ENCODE measurements at places on chromosomes 5 and 9. TPM values are rescaled to one million over a fixed set of nuclear protein-coding genes. Genes with fewer than 3 reads are reported as not detected.

GRCh38 chr9:71646131-71646530 is 122.2 kb downstream of the CEMIP2 start:
- no peak for DNase-seq

- DNase-seq = peak; percentile 71
Measured at GRCh38 chr9:17134396-17135294, at the start of gene CNTLN. CNTLN (plus strand) TSS chr9:17135040; CDS start chr9:17135066, 26 bp downstream.

GRCh38 chr5:94481059-94481458 is 137.3 kb downstream of the KIAA0825 start:
- no peak for DNase-seq

- no peak for DNase-seq
Measured at GRCh38 chr9:117752894-117753293, 48.7 kb downstream of the TLR4 start.

- DNase-seq = no peak
Measured at GRCh38 chr5:144368556-144368955, 197.9 kb downstream of the KCTD16 start.

DNA sequence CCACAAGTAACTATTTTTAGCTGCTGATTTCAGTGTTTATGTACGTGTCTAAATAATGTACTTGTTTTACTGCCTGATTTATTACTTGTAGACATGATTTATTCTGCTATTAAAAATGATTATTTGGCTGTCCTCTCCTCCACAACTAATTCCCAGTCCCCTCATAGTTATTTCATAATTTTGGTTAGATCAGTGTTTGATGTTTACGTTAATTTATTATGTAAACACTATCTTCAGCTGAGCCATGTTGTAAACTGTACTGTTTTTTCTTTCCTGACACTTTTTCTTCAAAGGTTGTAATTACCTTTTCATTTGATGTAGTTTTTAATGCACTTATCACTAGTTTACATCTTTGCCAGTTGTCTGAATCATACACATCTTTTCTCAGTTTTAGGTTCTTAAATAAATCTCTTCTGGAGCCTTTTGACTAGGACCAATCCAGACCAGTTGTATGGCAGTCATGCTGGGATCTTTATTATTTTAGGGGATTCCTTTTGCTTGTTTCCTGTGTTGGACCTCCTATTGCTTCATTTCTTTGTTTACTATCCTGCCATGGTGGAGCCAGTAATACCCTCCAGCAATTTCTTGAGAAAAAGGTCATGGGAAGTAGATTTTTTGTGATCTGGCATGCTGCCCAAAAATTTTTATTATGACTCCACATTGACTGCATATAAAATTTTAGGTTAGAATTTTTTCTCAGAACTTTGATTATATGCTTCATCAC is 16.1 kb downstream of the AP3S1 start:
- DNase-seq = no peak

- peak; percentile 18 for DNase-seq
Measured at GRCh38 chr9:132694144-132694543, 23.9 kb downstream of the GTF3C4 start.

DNA sequence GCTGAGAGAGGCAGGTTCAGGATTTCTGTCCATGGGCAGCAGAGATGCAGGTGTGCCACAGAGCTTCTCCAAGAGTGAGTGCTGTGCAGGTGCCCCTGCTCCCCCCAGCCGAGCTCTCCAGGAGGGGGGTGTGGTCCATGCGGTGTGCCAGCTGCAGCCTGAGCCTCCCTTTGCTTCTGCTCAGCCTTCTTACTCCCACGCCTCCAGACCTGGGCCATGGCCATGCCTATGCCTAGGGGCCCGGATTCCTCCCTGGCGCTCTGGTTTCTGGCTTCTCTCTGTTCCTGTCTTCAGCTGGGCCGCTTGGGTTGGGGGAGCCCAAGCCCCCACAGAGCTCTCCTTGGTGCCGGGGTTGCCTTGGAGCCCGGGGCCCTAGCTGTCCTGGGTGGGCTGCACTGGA is 133.3 kb downstream of the CACNA1B start:
- DNase-seq = no peak

- no peak for DNase-seq
Measured at GRCh38 chr5:74446725-74447241, 193.7 kb downstream of the ENC1 start.

GRCh38 chr9:83430681-83431080 is 107.5 kb downstream of the FRMD3 start:
- no peak for DNase-seq

DNA sequence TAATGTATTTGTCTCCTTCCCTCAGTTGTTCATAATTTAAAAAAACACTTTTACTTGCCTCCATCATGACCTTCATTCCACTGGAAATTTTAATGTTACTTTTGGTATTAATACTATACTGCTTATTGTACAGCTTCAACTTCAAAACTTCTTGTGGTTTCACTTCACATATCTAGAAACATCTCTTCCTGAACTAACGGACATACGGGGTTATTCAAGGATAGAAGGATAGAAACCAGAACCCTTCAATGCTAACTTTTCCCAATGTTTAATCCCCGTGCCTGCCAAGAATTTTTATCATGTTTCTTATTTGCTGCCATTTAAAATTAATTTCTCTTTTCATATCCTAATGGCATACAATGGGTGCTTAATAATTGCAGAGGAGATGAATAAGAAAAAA is 36.3 kb upstream of the SETD9 start:
- DNase-seq = no peak

- DNase-seq = no peak
Measured at GRCh38 chr9:125415583-125416460, 154.2 kb downstream of the GAPVD1 start.

DNA sequence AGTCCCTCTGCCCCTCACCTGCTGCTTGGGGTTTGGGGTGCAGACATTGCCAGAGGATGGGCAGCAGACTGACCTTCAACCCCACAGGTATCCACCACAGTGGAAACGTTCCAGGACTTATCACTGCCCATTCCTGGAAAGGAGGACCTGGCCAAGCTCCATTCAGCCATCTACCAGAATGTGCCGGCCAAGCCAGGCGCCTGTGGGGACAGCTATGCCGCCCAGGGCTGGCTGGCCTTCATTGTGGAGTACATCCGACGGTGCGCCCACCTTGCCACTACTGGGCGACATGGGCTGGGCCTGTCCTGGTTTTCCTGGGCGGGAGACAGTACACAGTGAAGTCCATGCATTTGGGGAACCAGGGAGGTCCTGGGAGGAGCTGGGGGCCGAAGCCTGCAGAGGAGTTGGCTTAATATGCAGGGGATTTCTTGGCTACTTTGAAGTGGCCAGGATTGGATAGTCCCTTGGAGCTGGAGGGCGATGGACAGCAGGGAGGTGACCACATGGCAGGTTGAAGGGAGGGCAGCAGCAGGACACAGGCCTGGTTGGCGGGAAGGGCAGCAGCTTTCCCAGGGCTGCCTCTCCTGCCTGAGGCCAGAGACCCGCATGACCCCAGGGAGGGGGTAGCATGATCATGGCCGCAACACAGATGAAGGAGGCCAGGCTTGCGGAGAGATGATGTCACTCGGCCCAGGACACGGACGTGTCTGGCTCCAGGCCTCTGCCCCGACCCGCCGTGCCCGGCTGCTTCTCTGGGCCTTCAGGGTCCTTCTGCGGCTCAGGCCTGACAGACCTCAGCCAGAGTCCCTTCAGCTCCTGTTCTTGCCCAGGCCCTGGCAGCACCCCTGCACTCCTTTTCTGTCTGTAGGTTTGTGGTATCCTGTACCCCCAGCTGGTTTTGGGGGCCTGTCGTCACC is 34.6 kb downstream of the USP20 start:
- no peak for DNase-seq

GRCh38 chr9:134642385-134643181 is 980 bp downstream of the COL5A1 start:
- no peak for DNase-seq

DNA sequence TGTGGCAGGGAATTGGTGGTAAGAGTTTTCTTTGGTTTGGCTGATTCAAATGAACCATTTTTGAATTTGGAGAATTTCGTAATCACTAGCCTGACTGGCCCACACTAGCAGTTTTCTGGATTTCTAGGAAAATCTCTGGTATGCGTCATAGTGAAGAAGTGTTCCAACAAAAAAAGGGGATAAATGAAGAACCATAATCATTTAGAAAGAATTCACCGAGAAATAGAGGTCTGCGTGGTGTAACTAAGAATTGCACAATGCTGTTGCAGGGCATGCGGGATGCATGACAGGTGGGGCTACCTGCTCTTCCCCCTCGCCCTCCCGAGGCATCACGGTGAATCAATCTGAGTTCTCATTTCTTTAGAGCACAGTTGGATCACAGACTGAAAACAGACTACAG is 232.3 kb upstream of the PAPPA start:
- DNase-seq = no peak

- peak; percentile 38 for DNase-seq
Measured at GRCh38 chr5:172451771-172452197, 2.5 kb downstream of the SH3PXD2B start.

DNA sequence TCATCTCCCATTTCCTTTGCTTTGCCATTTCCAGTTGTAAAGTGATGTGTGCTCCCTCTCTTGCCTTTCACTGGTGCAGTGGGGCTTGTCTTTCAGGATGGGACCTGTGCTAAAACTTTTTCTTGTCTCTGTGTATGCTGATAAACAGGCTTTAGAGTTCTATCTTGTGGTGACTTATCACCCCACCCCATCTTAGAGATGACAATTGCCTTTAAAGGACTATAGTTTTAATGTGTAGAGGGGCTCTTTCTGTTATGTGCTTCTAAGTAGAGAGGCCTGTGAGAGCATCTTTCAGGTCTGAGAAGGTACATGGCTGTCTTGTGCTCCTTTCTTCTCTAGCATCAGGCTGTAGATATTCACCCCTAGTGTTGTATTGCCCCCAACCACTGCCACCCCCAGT is 21.9 kb downstream of the MAN2A1 start:
- DNase-seq = no peak

DNA sequence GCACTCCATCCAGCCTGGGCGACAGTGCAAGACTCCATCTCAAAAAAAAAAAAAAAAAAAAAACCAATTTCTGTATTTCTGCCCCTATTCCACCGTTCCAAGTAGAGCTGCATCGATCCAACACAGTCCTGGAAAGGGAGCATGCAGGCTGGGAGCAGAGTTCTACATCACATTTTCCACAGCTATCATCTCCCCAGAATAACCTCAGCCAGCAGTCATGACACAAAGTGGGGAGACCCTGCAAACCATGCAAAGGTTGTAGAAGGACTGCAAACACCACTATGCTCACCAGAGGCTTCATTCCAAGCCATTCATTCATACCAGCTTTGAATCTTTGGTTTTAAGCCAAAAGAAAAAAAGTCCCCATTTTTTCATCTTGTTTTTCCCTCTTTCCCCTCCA is 20.8 kb upstream of the ZNF354A start:
- no peak for DNase-seq

DNA sequence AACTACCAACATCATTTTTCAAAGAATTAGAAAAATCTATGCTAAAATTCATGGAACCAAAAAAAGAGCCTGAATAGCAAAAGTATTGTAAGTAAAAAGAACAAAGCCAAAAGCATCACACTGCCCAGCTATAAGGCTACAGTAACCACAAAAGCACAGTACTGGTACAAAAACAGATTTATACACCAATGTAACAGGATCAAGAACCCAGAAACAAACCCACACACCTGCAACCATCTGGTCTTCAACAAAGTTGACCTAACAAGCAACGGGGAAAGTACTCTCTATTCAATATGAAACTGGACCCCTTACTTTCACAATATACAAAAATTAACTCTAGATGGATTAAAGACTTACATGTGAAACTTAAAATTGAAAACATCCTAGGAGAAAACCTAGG is 94.2 kb upstream of the TARS1 start:
- DNase-seq = no peak

Gene BHMT
- total RNA-seq = not detected

Gene FANCG
- 93.4 TPM for total RNA-seq

Gene TAF11L2
- total RNA-seq = not detected

Gene LVRN
- not detected for total RNA-seq

Gene ECM2
- not detected for total RNA-seq

Gene ELOVL7
- 0.85 TPM for total RNA-seq

Gene ACSL6
- total RNA-seq = 3.3 TPM

Gene HDAC3
- total RNA-seq = 85.9 TPM

Gene DNAJC21
- total RNA-seq = 58.6 TPM

Gene NR5A1
- total RNA-seq = not detected

Gene ALG2
- 31.1 TPM for total RNA-seq
